ENCODE measurements at places on chromosomes 1 and 21.

DNA sequence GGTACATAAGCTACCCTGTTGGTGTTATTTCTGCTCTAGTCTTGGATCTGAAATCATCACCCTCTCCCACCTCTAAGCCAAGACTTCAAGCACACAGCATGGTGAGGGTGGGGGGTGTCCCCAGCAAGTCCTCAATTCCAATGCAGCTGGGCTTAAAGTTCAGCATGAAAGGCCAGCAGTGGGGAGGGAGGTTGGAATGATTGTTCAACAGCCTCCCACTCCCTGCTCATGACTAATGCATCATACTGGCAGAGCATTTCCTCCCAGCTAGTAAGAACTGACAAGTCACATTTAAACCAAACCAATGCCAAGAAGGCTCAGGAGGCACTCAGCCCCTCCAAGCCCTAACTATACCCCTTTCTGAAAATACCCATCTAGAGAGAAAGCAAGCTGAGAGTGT, 50.1 kb downstream of the TIAM1 start:
- no peak for DNase-seq

GRCh38 chr1:205746757-205747412, 3.1 kb downstream of the NUCKS1 start:
- no peak for DNase-seq

DNA sequence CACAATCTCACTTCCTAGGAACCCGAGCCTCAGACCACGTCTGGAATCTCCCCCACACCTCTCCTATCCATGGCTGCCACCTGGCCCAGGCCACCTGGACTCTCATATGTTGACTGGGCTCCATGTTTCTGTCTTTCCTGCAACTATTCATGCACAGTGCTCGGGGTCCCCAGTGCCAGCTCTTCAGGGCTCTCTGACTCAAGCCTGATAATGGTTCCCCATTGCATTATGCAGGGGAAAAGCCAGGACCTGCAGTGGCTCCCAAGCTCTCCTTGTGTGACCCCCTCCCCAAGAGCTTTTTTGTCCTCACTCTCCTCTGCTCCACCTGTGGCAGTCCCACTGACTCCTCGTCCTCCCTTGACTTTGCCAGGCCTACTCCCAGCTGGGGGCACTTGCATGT, 417.6 kb downstream of the NPHP4 start:
- peak; percentile 5 for DNase-seq

GRCh38 chr1:88684482-88685258, 597 bp downstream of the PKN2 start:
- DNase-seq = no peak

DNA sequence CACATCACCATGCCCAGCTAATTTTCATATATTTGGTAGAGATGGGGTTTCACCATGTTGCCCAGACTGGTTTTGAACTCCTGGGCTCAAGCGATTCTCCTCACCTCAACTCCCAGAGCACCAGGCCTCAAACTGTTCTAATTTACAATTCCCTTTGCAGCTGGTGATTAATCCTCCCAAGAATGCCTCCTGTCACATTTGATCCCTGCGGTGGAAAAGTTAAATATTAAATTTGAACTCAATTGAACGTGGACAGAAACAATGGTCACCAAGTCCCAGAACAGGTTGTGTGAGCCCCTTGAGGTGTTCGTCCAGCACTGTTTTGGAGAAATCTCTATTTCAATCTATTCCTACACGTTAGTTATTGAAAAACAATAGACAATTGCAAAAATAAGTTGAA, 2.0 kb upstream of the ANKRD35 start:
- no peak for DNase-seq

DNA sequence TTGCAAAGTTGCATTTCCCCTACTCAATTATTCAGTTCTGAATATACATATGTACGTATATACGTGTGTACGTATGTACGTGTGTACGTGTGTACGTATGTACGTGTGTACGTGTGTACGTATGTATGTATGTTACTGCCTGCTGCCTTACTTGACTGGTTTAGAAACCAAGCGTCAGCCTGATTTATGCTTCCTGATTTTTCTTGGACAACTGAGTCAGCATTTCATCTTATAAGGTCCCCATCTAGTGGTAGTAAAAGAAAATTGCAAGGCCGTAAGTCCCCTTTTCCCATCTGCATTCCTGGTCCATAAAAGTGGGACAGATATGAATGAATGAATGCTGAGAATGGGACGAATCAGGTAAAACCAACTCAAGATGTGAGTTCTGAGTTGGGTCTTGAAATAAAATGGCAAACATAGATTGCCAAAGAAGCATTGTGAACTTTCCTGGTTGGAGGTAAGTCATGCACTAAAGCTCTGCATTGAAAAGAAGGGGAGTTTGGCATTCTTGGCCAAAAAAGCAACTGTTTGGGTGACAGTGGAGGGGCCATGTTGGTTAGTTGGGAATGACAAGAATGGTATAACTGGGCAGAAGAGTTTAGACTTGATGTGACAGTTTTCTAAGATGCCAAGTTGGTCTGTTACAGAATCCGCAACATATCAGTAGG, 76.4 kb upstream of the DNAH14 start:
- DNase-seq = no peak

- DNase-seq = no peak
These were observed 19.4 kb upstream of the UBE2U start for GRCh38 chr1:64184003-64184440.

GRCh38 chr1:58248791-58249190, 297.7 kb downstream of the OMA1 start:
- DNase-seq = no peak

Data from right atrium auricular region (tissue), 2 donors.